D721Med (cell line): ENCODE measurements at places on chromosomes 11 and 22.

- DNase-seq: no peak
Measured at GRCh38 chr11:74755395-74755995, 6.8 kb downstream of the RNF169 start.

- no peak for DNase-seq
Measured at GRCh38 chr11:40291329-40291728, 1168.1 kb downstream of the LRRC4C start.

DNA sequence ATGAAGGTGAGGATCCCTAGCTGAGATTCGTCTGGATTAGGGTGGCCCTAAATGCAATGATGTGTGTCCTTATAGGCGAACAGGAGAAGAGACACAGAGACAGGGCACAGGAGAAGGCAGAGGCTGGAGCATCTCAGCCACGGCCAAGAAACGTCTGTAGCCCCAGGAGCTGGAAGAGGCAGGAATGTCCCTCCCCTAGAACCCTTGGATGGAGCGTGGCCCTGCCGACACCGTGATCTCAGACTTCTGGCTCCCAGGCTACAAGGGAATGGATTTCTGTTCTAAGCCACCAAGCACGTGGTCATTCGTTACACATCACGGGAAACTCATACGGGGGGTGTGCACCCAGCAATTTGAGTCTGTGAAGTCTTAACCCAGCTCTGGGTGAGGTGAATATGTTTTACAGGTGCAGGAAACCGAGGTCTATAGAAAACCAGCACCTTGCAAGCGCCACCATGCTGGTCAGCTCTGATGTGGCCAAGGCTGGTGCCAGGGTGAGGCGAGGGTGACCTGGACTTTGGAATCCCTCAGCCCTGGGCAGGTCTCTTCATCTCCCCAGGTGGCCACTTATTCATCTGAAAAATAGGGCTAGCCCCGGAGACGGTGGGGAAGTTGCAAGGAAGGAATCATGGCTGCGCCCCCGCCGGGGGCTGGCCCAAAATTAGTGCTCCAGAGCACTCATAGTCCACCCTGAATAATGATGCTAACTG lies 89.5 kb upstream of the FGF3 start:
- no peak for DNase-seq

DNA sequence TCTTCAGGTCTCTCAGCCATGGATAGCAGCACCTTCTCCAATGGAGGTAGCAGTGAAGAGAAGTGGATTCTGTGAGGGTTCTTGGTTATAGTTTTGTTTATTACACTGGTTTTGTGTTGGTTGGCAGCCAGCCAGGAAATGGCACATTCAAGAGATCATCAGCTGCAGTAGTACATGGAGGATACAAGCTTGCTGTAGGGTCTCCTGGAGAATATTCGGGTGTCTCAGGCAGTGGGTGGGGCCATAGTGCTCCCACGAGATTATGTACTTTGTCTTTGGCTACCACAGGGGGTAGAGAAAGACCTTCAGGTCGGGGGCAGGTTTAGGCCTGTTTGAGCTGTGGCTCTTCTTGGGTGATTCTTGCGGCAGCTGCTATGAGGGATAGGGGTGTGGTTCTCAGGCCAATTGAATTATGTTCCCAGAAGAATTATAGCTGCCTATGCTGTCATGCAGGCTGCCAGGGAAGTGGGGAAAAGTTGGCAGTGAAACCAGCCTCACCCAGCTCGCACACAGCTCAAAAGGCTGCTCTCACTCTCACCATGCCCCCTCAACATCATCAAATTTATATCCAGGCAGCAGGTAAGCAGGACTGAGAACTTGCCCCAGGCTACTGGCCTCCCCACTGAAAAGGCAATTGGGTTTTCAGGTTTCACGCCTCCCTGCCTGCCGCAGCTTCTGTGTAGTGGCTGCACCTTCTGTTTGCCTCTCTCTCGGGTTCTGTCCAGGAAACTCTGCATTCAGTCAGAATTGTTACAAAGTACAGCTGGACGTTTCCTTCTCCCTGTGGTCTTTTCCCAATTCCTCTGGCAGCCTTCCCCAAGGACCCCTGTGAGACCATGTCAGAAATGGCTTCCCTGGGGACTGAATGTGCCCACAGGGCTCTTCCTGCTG lies 435.5 kb downstream of the LUZP2 start:
- no peak for DNase-seq

DNA sequence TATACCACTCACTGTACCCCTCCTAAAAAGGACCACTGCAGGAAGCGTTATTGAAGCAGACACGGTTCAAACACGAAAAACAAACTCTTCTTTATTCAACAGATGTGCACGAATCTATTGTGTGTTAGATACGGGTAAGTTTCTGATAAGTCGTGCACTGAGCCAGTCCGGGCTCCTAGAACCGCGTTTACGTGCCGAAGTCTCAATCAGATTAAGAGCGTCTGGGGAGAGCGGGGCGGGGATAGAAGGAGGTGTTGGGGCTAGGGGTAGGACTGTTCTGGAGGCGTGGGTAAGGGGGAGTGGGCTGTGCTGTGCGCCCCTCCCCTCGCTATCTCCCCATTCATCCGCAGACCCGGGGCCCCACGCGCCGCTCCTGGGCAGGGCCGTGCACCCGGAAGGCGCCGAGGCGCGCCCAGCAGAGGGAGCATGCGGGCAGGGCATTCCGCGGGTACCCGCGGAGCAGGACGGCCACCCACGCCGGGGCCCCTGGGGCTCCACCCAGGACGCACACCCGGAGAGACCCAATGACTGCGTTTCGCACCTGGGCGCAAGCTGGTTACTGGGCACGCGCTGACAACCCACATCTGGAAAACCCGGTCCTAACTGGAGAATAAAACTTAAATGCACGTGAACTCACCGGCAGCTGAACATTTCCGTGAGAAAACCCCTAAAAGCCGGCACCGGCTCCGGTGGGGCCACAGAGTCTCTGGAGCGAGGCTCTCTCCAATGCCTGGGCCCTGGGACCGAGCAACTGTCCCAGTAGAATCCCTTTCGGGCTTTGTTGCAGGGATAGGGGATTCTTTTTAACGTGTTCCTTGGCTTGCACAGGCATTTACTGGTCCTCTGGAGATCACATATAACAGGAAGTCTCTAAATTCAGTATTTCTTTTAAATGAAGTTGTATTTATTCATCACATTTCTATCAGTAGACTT lies 40.6 kb downstream of the WEE1 start:
- DNase-seq: peak; percentile 26

DNA sequence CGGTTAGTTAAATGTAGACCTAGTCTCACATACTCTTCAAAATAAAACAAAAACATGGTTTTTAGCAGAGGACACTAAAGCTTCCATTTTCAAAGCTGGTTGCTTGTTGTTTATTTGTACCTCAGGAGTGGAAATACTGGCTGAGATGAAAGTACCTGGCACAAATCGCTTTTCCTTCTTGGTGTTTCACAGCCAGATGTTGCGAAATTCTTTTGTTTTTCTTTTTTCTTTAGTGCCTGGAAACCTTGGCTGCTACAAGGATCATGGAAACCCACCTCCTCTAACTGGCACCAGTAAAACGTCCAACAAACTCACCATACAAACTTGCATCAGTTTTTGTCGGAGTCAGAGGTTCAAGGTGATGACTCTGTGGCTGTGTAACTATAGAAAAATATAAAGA lies 48.3 kb downstream of the KREMEN1 start:
- DNase-seq: no peak

DNA sequence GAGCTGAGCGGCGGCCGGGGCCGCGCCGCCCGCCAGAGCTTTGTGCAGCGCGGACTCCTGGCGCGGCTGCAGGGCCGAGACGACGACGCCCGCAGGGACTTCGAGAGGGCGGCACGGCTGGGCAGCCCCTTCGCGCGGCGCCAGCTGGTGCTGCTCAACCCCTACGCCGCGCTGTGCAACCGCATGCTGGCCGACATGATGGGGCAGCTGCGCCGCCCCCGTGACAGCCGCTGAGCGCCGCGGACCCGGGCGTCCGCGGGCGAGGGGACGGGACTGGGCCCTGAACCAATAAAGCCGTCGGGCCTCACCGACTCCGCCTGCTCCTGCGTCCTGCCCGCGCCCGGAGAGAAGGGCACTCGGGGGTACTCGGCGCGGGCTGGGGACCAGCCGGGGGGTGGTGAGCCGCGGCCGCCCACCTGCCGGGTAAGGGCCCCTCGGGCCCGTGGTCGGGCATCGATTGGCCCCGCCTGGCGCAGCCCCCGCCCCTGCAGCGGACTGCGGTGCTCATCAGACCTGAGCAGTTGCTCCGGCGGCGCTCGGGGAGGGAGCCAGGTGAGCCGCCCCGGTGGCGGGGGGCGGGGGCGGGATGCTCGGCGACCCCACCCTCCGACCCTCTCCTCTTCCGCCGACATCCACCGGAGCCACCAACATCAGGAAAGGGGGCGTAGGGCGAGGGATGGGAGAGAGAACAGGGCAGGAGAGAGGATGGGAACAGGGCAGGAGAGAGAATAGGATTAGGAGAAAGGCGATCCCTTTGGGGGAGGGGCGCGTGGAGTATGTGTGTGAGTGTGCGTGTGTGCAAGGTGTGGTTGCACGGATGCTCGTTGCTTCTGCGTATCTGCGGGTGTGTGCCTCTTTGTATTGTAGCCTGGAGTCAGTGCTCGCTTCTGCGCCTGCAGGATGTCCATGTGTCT lies at the start of gene TMEM25:
Gene TMEM25, plus strand, starts transcription at position 510 of the 914 bp plus-strand sequence. CDS start 610 bp downstream, outside the sequence.
- peak; percentile 96 for DNase-seq

DNA sequence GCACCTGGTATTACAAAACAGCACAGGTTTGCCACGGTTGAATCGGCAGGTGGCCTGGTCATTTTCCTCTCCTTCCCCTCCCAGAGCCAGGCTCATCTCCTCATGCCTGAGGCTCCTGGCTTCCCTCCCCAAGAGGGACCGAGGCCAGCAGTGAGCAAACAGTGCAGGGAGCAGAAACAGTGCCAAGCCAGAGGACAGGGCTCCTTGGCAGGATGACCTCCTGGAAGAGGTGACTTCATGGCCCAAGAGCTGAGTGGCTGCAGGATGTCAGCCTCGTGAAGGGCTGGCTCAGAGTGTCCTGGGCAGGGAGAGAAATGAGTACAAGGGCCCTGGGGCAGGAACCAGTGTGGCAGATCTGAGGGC lies 22.8 kb upstream of the PPFIA1 start:
- no peak for DNase-seq

DNA sequence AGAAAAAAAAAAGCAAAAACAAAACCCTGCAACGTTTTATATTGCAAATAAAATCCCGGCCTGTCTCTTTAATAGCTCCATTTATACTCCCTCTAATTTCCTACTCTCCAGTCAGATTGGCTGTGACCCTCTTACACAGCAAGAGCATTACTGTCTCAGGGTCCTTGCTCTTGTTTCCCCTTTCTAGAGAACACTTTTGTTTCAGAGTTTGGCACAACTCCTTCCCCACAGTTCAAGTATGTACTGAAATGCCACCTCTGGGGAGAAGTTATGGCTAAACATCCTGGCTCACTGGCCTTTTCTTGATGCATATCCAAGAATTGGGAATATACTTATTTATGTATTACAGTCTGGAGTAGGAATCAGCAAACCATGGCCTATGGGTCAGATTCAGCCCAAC lies 2.6 kb downstream of the CASP12 start:
- no peak for DNase-seq

DNA sequence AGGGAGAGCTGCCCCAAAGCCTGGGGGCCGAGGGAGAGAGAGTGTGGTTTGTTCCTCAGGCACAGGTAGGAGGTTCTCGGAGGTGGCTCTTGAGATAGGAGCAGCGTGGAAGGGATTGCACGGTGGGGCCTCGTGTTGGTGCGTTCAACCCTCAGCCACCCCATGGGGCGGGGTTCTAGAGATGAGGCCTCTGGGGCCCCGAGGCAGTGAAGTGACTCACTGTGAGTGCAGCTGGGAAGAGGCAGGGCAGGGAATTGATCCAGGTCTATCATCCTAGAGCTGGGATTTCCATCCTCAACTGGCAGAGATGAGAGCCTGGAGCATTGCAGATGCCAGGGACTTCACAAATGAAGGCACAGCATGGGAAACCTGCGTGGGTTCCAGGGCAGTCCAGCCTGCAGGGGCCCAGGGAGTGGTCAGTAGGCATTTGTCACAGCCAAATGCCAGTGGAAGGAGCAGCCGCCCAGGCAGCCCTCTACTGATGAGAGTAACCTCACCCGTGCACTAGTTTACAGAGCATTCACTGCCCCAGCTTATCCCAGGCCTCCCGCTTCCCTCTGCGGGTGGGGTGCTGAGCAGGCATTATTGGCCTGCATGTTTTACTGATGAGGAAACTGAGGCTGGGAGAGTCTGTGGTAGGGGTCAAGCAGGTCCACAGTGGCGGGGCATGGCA lies 5.1 kb upstream of the SMARCB1 start:
- no peak for DNase-seq

- no peak for DNase-seq
Measured at GRCh38 chr22:45102896-45103420, 60.8 kb upstream of the NUP50 start.

- no peak for DNase-seq
Measured at GRCh38 chr11:96254087-96254486, 88.9 kb downstream of the MAML2 start.

GRCh38 chr11:18772211-18772610 lies 19.4 kb downstream of the PTPN5 start:
- no peak for DNase-seq

GRCh38 chr11:91795139-91795887 lies 429.3 kb upstream of the FAT3 start:
- DNase-seq: no peak

- DNase-seq: no peak
Measured at GRCh38 chr11:84071851-84072250, 785.7 kb upstream of the CCDC90B start.
